ENCODE measurements at places on chromosomes 7 and 10.

DNA sequence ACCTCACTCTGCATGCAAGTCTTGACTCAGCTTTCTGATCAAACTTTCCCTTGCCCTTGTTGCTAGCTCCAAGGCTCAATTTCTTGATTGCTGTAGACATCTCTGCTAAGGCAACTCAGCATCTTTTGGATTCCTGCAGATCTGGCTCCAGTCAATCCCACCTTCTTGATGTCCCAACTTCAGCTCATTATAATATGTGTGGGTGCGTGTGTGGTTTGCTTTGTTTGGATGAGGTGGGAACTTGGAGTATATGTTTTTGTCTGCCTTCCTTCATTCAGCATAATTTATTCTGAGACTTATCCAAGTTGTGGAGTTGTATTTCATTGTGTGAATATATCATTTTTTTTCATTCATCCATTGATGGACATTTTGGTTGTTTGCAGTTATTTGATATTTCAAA is 364.8 kb upstream of the IGFBP3 start:
- DNase-seq: no peak

GRCh38 chr10:10094691-10095090 is 923.0 kb upstream of the CELF2 start:
- DNase-seq: no peak

GRCh38 chr7:152583006-152583405 is 92.9 kb downstream of the XRCC2 start:
- no peak for DNase-seq

- DNase-seq: no peak
Measured at GRCh38 chr7:26360650-26361049, 69.0 kb downstream of the SNX10 start.

DNA sequence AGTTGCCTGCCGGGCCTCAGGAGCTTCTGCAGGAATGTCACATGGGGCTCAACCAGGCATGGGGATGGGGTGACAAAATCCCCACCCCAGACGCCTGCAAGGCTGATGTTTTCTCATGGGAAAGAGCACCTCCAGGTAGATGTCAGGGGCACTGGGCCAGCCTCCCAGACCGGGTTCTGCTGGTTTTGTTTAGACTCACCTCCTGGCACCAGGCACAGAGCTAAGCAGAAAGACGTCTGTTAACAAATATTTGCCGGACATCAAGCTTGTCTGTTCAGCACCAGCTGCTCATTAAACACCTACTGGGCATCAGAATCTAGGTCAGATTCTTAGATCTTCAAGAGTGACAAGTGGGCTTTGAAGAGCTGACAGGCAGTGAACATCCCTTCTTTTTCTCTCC is 34.9 kb upstream of the TCERG1L start:
- DNase-seq: no peak

- DNase-seq: no peak
Measured at GRCh38 chr7:128938544-128939074, 882 bp downstream of the IRF5 start.
